HS-27A (cell line): ENCODE measurements at places on chromosomes 11 and 22.
A peak's percentile ranks its signal among the peaks of the same experiment; 100 is the strongest.

- DNase-seq: peak; percentile 62
These were observed 57.2 kb downstream of the NAV2 start for GRCh38 chr11:19769820-19770219.

- DNase-seq: no peak
These were observed 1.5 kb upstream of the AGBL2 start for GRCh38 chr11:47716692-47717091.

GRCh38 chr22:42711895-42712837 lies 8.5 kb downstream of the A4GALT start:
- no peak for DNase-seq

GRCh38 chr11:103042161-103042560 lies 49.8 kb downstream of the DCUN1D5 start:
- no peak for DNase-seq

- peak; percentile 42 for DNase-seq
These were observed 16.4 kb upstream of the FCHSD2 start for GRCh38 chr11:73158356-73159051.

DNA sequence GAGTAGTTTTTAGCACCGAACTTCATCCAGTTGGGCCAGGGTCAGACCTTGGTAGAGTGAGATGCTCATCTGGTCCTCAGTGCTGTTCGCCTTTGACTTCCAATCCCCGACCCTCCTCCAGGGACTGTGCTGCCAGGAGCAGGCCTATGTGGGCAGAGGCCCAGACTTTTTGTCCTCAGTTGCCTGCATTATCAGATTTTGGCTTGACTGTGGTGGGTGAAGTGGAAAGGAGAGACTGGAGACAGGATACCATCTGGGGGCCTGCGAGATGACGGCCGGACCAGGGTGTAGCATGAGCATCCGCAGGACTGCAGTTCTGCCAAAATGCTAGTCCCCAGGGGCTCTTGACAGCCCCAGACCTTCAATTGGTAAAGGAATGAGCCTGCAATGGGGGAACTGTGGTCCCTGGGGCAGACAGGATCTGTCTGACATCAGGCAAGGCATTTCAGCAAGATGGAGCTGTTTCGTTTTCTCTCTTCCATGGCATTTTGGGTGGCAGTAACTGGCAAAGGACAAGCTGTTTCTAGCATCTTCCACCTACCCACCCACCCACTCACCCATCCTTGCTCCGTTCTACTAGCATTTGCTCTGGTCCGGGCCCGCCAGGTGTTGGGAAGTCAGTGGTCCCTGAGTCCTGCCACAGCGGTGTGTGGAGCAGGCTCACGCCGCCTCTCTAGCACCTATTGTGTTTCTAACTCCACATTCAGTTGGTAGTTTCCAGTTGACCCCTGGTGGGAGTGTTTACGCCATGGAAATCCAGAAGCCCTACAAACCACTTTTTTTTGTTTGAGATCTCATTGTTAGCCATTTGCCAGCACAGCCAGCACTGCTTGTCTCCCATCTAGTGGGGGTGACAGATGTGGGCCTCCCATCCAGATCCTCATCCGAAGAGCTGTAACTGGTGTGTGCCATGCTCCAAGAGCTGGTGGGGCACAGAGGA lies 53.5 kb downstream of the OTOG start:
- no peak for DNase-seq

- no peak for DNase-seq
These were observed 21.5 kb downstream of the OR56B4 start for GRCh38 chr11:6129011-6129410.

- no peak for DNase-seq
These were observed 227.0 kb upstream of the NCAM1 start for GRCh38 chr11:112734207-112734606.

GRCh38 chr11:101003468-101003867 lies 126.1 kb downstream of the PGR start:
- no peak for DNase-seq

- DNase-seq: no peak
These were observed 415.1 kb downstream of the ETS1 start for GRCh38 chr11:128172046-128172878.

DNA sequence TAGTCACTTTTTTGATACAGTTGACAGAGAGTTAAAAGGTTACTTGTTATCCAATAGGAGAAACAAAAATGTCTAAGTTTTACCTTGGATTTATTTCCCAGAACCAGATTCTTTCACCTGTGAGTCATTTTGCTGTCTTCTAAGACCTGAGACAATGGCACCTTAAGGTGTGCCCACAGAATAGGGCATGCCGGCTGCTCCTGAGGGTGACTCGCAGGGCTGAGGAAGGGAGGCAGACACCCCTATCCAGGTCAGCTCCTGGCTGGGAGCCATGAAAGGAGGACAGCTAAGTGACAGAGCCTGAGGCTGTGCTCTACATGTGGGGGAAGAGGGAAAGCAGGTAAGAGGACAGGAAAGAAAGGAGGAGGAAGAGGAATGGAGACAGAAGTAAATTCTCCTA lies 67.8 kb downstream of the RASSF10 start:
- no peak for DNase-seq

- no peak for DNase-seq
These were observed 29.9 kb downstream of the EIF3F start for GRCh38 chr11:8017071-8017470.

DNA sequence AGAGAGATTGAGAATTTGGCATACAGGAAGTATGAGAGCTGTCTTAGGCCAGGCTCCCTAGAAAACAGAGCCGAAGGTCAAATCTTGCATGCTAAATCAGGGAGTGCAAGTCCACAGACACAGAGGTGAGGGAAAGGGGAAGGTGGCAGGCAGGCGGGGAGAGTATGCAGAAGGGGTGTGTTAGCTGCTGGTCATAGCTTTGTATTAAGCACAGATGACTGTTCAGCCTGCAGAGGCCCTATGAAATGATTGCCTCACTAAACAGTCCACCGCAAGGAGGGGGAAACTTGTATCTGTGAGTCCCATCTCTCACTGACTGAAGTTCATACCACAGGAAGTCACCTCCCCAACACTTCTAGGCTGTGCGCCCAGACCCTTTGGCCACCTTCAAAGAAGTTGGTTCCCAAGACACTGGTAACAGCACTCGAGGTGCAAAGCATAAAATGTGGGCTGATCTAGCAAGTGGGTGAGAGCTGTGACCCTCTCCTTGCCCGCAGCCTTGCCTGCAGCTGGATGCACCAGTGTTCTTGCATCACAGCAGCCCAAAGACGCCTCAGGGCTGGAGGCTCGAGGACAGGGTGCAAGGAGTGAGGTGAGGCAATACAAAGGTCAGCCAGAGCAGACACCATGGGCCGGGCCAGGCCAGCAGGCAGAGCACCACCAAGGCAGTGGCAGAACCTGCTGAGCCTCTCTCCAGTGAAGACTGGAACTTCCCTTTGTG lies 115.3 kb upstream of the TBCEL start:
- DNase-seq: no peak

- no peak for DNase-seq
These were observed 2.2 kb downstream of the DTX4 start for GRCh38 chr11:59173964-59174663.

- no peak for DNase-seq
These were observed 46.5 kb downstream of the GNB1L start for GRCh38 chr22:19807914-19808872.

DNA sequence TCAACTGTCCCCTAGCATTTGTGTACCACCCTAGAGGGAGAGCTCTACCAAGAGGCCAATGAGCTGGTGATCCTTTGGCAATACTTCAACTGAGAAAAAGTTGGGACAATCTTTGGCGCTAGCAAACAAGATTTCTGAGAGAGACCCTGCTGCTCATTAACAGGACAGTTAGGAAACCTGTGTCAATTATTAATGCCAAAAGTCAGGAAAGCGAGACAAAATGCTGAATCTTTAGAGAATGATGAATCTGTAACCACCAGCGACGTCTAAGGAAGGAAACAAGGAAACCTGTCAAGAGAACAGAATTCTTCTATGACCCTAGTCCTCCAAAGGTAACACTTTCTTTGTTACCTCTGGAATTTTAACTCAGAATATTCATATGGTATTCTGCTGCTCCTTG lies 19.9 kb downstream of the LARGE2 start:
- no peak for DNase-seq

DNA sequence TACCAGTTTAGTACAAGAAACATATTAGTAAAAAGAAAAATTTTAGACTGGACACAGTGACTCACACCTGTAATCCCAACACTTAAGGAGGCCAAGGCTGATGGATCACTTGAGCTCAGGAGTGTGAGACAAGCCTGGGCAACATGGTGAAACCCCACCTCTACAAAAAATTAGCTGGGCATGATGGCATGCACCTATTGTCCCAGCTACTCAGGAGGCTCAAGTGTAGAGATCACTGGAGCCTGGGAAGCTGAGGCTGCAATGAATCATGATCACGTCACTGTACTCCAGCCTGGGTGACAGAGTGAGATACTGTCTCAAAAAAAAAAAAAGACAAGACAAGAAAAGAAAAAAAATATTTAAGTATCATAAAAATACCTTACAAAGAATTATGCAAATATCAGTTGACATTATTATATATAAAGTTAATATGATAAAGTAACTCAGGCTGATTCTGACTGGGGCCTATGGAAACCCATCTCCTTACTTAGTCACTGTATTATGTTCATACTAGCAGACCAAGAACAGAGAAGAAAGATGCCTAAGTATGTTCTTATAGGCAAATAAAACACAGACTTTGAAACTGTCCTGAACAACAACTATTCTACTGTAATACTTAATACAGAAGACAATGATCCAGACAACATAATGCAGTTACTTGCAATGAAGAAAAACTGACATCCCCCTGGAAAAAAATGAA lies 27.3 kb downstream of the FAM168A start:
- no peak for DNase-seq

DNA sequence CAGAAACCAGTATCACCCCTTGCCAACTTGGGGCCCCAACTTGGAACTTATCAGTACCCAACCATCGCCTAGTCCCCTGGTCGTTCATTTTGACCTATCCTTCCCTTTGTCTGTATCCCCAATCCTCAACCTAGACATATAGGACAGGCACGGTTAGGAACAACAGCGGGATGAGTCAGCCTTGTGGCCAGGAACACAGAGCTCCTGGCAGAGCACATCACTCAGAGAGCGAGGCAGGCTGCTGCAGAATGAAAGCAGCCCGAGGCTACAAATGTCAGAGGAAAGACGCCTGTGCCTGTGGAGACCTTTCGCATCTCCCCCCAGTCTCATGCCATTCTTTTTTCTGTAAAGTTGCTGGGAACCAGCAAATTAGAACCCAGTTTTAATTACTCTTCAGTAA lies 14.6 kb downstream of the DKK3 start:
- no peak for DNase-seq

DNA sequence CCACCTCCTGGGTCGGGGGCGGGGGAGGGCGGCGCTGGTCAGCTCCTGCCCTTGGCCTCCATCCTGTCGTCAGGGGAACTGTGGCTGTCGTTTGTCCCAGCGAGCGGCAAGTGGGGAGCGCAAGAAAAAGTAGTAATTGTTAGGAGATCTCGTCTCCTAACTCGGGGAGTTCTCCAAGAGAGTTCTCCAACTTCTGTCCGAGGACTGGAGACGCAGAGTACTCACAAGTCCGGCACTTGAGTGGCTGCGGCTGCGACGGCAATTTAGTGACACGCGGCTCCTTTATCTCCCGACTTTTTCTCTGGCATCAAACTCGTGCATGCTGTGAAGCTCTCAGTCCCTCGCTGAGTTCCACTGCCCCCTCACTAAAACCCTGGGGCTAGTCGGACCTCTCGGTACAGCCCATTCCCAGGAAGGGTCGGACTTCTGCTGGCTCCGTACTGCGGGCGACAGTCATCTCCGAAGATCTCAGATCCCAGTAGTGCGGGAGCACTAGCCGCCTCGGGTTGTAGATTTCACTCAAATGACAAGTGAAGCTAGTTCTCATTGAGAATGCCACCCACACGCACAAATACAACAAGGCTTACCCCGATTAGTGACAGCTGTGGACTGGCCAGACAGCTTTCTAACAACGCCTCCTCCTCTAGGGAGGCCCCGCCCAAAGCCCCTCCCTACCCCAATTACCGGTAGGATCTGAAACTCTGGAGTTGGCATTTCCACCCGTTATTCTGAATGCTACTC lies at the start of gene PGR:
Gene PGR, minus strand, starts transcription at position 611 of the 741 bp plus-strand sequence. CDS start 743 bp downstream, outside the sequence.
- DNase-seq: no peak

- no peak for DNase-seq
These were observed 25.7 kb upstream of the OAF start for GRCh38 chr11:120184946-120185705.

DNA sequence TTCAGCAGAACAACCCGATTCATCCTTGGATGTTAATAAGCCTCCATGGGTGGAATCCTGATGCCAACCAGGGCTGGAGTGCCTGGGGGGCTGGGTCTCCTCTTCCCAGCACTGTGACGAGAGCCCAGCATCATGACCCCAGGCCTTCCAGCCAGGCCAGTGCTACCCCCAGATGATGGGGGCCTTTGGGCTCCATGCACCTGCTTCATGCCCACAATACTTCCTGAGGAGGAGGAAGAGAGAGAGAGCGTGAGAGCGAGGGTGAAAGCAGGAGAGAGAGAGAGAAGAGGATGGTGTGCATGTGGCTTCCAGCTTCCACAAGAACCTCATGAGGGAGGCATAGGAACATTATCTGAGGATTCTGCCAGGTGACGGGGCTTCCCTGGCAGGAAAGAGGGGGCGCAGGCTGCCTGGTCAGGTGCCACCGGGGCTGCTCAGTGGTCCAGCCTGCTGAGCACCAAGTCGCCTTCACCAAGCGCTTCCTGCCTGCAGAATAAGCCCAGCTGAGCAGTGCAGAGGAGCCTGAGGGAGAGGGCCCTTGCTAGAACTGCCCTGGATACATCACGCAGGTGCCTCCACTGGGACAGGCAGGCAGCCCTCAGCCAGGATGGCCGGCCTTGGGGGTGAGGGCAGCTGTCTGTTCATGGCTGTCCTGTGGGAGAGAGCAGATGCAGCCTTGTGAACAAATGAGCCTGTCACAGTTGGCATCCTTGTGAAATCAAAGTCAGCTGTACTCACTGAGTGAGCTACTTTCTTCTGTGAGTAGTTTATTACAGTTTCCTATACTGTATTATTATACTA lies 243.3 kb upstream of the B3GAT1 start:
- DNase-seq: no peak

DNA sequence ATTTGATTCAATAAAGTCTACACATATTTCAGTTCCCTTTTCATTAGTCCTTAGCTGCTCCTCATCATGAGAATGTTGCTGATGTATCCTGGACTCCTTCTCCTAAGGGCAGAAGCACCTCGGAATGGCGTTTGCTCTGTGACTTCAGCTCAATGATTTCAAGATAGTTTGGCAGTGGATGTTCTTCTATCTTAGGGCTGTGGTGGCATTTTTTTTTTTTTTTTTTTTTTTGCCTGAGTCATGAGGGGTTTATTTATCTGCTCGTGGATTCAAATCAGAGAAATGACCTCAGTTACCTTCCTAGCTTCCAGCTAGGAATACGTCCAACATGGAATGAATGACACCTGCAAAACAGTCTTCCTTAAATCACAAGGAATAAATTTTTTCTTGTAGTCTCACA lies 220.0 kb upstream of the ZBED5 start:
- DNase-seq: no peak

GRCh38 chr22:37126383-37126782 lies 16.9 kb upstream of the TMPRSS6 start:
- no peak for DNase-seq

- no peak for DNase-seq
These were observed 6.9 kb downstream of the SBF2 start for GRCh38 chr11:10287140-10287539.

- DNase-seq: no peak
These were observed 3.5 kb downstream of the OR5P2 start for GRCh38 chr11:7793233-7793632.

GRCh38 chr11:116727990-116728389 lies 44.8 kb downstream of the BUD13 start:
- no peak for DNase-seq

- no peak for DNase-seq
These were observed 13.1 kb downstream of the HINFP start for GRCh38 chr11:119134389-119134978.
